ENCODE measurements at places on chromosomes 2 and 18.
A peak's percentile ranks its signal among the peaks of the same experiment; 100 is the strongest.

- DNase-seq = peak; percentile 19
Measured at GRCh38 chr2:206084439-206084869, 1.5 kb downstream of the INO80D start.

DNA sequence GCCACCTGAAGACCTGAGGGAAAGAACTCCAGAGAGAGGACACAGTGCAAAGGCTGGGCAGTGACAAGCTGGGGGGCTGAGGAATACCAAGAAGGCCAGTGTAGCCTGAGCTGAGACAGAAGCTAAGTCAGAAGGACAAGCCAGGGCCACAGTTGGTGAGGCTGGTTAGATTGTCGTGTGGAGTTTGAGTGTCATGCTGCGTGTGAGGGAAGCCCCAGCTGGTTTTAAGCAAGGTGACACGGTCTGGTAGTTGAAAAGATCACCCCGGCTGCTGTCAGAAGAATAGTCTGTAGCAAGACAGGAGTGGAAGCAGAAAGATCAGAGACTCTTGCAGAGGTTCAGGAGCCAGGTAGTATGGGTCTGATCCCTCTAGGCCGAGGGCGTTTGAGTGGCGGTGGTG lies 50.6 kb upstream of the RMDN2 start:
- DNase-seq = no peak

DNA sequence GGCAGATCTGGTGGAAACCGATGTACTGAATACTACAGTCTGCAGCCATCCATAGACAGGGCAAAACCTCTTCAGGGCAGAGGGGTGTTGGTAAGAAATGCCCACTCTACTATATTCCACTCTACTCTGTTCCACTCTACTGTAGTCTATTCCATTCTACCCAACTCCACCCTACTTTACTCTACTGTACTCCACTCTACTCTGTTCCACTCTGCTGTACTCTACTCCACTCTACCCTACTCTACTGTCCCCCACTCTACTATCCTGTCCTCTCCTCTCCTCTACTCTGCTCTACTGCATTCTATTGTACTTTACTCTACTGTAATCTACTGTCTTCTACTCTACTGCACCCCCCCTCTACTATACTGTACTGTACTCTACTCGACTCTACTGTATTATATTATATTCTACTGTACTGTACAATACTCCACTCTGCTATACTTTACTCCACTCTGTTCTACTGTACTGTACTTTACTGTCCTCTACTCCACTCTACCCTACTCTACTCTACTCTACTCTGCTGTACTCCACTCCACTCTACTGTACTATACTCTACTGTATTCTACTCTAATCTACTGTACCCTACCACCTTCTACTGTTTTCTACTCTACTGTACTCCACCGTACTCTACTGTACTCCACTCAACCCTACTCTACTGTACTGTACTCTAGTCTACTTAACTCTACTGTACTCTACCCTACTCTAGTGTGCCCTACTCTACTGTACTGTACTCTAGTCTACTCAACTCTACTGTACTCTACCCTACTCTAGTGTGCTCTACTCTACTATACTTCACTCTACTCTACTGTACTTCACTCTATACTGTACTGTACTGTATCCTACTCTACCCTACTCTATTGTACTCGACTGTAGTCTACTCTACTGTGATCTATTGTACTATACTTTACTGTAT lies 17.0 kb upstream of the FOXI3 start:
- DNase-seq = no peak

- DNase-seq = no peak
Measured at GRCh38 chr2:95301876-95302641, 4.9 kb downstream of the KCNIP3 start.

DNA sequence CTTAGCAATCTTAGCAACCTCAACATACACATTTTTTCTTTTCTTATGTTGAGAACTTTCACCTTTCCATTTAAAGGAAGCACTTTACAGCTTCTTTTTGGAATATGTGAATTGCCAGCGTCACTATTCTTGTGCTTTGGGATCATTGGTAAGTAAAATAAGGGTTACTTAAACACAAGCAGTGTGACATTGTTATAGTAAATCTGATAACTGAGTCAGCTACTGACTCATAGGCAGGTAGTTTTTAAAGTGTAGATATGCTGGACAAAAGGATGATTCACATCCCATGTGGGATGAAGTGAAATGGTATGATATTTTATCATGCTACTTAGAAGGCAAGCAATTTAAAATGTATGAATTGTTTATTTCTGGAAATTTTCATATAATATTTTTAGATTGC lies 637.2 kb downstream of the DCDC2C start:
- no peak for DNase-seq

- DNase-seq = no peak
Measured at GRCh38 chr2:105961599-105962146, 217.0 kb downstream of the NCK2 start.

- DNase-seq = no peak
Measured at GRCh38 chr18:10138719-10139118, 224.9 kb downstream of the VAPA start.

GRCh38 chr2:203427061-203427460 lies 98.9 kb downstream of the ABI2 start:
- no peak for DNase-seq

DNA sequence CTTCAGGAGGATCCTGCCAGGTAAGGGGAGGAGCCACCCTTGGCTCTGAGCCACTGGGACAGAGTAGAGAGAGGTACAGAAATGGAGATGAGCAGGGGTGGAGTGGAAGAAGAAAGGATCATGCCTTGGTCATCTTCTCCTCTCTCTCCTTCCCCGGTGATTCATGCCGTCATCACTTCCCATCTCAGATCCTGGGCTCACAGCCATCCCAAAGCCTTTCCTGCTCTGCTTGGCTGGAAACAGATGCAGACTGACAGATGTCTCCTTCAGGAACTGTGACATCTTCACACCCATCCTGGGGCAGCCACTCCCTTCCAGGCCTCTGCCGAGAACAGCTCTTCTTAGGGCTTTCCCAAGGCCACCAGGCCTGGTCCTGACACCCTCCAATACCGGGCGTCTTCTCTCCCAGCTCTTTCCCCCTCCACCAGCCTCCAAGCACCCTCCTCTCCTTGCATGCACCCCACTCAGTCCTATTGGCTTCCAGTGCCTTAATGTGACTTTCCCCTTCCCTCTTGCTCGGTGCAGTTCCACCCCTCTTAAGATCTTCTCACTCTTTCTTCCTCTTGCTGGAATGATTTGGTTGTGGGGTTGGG lies 58.3 kb upstream of the TNP1 start:
- no peak for DNase-seq

- no peak for DNase-seq
Measured at GRCh38 chr2:111108745-111109271, 11.9 kb upstream of the BCL2L11 start.

- DNase-seq = no peak
Measured at GRCh38 chr2:236970656-236971010, 115.1 kb upstream of the COPS8 start.

DNA sequence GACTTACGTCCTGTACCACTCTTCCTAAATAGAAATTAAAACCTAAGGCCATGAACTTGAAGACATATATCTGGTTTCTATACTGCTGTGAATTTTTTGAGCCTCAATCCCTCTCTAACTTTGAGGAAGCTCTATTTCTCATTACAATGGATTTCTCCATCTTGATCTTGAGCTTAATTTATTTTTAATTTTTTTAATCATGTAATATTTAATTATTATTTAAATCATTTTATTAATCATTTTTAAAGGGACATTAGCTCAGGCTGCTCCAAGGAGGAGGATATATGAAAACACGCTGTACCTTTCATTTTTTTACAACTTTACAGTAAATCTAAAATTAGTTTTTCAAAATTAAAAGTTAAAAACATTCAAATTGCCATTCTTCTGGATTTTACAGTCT lies 540.5 kb downstream of the SATB2 start:
- no peak for DNase-seq

DNA sequence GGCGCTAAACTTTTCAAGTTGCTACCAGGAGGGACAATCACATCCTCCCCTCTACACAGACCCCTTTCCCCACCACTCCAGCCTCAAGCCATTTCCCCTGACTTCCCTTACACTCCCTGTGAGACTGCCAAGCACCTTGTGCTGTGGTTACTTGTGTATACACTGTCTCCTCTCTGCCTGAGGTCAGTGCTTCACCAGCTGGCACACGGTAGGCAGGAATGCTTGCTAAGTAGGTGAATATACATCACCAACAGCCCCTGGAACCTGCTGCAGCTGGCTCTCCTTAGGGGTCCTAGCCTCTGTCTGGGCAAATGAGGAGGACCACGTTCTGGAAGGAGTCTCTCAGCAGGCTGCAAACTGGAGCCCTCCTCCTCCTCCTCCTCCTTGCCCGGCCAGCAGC lies 38.3 kb upstream of the ACAA2 start:
- DNase-seq = no peak

DNA sequence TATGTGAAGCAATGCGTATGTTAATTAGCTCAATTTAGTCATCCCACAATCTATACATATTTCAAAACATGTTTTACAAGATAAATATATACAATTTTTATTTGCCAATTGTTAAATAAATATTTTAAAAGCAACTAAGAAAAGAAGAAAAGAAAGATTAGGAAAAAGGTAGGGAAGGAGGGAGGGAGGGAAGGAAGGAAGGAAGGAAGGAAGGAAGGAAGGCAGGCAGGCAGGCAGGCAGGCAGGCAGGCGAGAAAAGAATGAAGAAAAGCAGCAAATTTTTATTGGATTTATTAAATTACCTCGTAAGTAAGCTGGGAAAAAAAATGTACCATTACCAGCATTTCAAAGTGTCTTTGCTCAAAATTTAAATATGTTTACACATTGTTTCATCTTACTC lies 30.5 kb downstream of the NOL4 start:
- no peak for DNase-seq

DNA sequence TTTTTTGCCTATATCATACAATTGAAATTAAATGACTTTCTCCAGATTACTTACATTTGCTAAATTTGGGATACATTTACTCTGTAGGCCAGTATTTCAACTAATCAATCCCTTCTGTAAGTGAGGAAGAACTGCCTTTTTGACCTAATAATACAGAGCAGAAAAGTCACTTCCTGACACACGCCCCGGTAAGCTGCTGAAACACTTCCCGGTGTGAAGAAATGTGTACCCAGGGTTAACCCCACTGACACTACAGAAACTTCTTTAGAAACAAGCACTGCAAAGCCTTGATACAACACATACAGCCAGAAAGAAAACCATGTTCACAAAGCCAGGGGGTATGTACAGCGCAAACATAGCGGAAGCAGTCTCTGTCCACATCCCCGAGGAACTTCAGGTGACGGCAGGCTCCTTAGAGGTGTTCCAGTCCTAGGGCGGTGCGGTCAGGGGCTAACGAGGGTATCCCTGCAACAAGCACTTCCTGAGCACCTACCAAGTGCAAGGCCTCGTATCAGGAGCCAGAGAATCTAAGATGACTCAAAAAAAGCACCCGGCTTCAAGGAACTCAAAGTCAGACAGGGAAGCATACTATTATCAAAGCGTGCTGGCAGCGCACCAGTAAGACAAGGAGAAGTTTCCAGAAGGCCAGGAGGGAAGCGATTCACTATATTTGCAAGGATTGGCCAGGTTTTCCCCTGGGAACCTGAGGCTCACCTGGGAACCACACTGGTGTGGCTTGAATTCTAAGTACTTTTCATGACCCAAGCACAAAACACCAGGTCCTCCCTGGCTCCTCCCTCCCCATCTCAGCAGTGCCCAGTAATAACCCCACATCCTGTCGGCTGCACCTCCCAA lies 46.6 kb downstream of the ZNF516 start:
- DNase-seq = no peak

DNA sequence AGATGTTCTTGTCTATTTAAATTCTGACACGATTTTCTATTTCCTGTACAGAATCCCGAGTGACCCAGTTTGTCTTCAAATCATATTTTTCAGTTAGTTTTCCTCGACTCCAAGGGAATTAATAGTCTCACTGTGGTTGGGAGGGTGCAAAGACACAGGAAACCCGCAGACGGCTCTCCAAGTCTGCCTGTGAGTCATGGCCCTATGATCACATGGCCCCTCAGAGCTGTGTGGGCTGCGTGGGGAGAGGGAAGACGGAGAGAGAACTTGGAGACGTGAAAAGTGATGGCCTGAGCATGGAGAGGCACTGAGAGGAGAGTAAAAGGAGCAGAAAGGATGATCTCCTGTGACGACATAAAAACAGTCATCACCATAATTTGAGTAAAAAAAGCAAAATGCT lies 989.9 kb downstream of the DCDC2C start:
- DNase-seq = no peak

DNA sequence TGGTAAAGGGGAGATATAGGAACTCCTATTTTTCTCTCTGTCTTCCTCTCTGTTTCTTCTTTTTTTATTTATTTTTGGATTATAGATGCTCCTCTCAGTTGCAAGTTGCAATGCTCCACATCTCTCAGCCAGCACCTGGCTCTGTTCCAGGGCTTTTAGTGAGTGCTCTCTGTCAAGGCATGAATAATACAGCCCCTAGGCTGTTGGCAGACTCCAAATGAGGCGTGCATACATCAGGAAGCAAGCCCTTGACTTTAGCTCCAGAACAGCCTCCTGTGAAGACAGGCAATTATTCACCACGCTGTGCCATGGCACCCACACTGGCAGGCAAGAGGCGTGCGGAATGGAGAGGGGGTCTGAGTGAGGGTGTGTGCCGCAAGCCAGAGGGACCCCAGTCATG lies 228.1 kb upstream of the PXDN start:
- peak; percentile 86 for DNase-seq

- DNase-seq = no peak
Measured at GRCh38 chr2:25378731-25379490, 37.2 kb upstream of the DNMT3A start.

- DNase-seq = no peak
Measured at GRCh38 chr2:177598326-177599138, 206.0 kb downstream of the AGPS start.

- no peak for DNase-seq
Measured at GRCh38 chr2:171410101-171410500, 23.7 kb downstream of the METTL8 start.

GRCh38 chr18:79200546-79201268 lies 131.5 kb downstream of the ATP9B start:
- peak; percentile 28 for DNase-seq

DNA sequence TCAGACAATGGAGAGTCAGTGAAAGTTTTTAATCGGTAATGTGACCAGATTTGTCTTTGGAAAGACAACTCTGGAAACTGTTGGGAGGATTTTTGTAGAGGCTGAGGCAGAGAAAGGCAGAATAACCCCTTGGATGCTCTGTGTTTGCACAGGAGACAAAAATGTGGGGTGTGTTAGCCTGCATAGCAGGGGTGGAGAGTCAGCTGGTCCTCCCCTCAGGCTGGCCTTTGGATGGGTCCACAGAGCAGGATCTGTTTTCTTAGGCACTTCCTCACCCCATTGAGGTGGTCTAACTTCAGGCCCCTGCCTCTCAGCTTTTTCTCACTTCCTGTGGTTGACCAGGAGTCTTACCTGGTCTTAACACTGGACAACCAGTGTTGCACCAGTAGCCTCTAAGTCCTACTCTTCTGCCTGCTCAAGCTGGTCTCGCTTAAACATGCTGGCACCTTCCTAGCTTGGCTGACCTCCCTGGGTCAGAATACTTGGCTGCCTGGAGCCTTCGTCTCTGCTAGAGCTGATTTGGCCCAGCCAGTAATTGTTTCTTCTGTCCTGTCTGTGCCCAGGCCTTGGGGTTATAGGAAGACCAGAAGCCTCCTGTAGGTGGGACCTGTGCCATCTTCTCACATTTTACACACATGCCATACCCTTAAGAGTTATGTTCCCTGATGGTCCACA lies 259.8 kb upstream of the RASGRP3 start:
- no peak for DNase-seq

GRCh38 chr2:46643493-46643892 lies 164.1 kb downstream of the TMEM247 start:
- DNase-seq = no peak

- peak; percentile 92 for DNase-seq
Measured at GRCh38 chr18:54357082-54357659, 487 bp downstream of the STARD6 start.

- no peak for DNase-seq
Measured at GRCh38 chr2:186440506-186440905, 45.6 kb upstream of the ZC3H15 start.
